ENCODE measurements at places on chromosomes 2 and 18. TPM values are rescaled to one million over a fixed set of nuclear protein-coding genes. Genes with fewer than 3 reads are reported as not detected.

- no peak for DNase-seq
- H3K27me3 ChIP-seq, result no peaks in the 10 kb centered on the region
- no peaks in the 10 kb centered on the region for H3K36me3 ChIP-seq
- H3K4me3 ChIP-seq, result no peak overlapping the region
These were observed 563.8 kb upstream of the NETO1 start for GRCh38 chr18:73431620-73432019.

The RIT2 gene
- total RNA-seq, result not detected

DNA sequence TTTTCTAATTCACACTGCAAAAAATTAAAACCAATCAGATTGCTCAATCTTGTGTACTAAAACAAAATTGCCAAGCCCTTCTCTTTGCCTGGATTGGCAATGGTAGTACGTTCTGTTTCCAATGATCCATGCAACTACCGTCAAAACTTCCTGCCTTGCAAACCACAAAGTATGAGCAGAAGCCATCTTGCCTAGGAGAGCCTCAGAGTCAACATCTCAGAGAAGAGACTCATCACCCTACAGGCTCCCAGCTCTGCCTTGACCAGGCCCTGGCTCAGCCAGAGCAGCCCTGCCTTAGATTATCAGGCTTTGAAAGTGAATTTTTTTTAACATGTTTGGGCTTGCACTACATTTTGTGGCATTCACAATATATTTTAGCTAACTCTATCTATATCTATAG lies 574.1 kb downstream of the SATB2 start:
- H3K4me1 ChIP-seq, result no peaks in the 10 kb centered on the region
- H3K27ac ChIP-seq, result no peak overlapping the region
- H3K27me3 ChIP-seq, result no peaks in the 10 kb centered on the region

The SCN7A gene
- total RNA-seq, result 15.0 TPM

DNA sequence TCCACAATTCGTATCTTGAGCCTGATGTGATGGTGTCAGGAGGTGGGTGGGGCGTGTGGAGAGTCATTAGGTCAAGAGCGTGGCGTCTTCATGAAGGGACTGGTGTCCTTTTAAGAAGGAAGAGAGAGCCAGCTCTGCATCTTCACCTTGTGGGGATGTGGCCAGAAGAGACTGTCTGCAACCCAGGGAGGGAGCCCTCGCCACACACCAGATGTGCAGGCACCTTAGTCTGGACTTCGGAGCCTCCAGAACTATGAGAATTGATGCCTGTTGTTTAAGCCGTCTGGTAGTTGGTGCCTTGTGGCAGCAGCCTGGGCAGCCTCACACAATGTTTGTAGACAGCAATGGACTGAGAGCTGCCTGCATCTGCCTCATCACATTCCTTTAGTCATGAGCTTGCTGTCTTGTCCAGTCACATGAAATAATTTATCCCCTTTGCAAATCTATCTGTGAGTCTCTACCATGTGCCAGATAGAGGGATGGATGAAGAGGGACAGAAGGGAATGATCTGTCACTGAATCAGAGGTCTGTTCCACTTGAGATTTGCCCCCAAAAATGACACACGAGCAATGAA lies 61.0 kb downstream of the MYT1L start:
- no peaks in the 10 kb centered on the region for H3K36me3 ChIP-seq
- H3K27me3 ChIP-seq, result no peaks in the 10 kb centered on the region
- H3K4me1 ChIP-seq, result peaks cover 15% of the 10 kb centered on the region
- H3K4me3 ChIP-seq, result no peak overlapping the region
- H3K27ac ChIP-seq, result no peak overlapping the region
- DNase-seq, result no peak

DNA sequence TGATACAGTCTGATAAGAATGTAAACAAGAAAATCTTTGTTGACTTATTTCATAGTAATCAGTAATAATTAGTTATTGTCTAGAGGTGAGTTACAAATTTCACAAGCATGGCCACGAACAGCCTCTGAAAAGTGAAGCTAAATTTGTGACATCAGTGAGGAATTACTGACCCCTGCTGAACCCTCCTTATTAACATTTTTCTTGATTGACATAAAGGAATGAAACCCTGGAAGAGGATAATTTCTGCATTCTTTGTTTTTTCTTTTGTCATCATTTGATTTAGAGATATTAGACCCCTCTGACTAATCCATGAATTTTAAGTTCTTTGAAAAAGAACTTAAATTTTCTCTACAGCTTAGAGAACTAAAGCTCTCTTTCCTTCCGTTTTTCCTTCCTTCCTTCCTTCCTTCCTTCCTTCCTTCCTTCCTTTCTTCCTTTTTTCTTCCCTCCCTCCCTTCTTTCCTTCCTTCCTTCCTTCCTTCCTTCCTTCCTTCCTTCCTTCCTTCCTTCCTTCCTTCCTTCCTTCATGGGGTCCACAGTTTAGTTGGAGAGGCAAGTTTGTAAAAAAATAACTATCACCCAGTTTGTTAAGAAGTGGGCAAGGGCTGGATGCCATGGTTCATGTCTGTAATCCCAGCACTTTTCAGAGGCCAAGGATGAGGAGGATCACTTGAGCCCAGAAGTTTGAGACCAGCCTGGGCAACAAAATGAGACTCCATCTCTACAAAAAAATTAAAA lies 387.0 kb downstream of the MTX2 start:
- no peak for DNase-seq
- H3K27me3 ChIP-seq, result no peaks in the 10 kb centered on the region
- H3K4me3 ChIP-seq, result no peak overlapping the region

GRCh38 chr2:165268754-165269153 lies 29.5 kb downstream of the SCN2A start:
- no peaks in the 10 kb centered on the region for H3K27me3 ChIP-seq
- no peaks in the 10 kb centered on the region for H3K36me3 ChIP-seq
- H3K27ac ChIP-seq, result no peak overlapping the region
- no peaks in the 10 kb centered on the region for H3K4me1 ChIP-seq
- no peak for DNase-seq
- no peak overlapping the region for H3K4me3 ChIP-seq

- H3K27ac ChIP-seq, result no peak overlapping the region
- no peaks in the 10 kb centered on the region for H3K36me3 ChIP-seq
- H3K4me1 ChIP-seq, result no peaks in the 10 kb centered on the region
- H3K27me3 ChIP-seq, result no peaks in the 10 kb centered on the region
These were observed 38.7 kb upstream of the ANXA4 start for GRCh38 chr2:69703189-69703588.

The SLC14A1 gene
- 3.4 TPM for total RNA-seq

The FEV gene
- not detected for total RNA-seq

The KCNE4 gene
- total RNA-seq, result 4.9 TPM

DNA sequence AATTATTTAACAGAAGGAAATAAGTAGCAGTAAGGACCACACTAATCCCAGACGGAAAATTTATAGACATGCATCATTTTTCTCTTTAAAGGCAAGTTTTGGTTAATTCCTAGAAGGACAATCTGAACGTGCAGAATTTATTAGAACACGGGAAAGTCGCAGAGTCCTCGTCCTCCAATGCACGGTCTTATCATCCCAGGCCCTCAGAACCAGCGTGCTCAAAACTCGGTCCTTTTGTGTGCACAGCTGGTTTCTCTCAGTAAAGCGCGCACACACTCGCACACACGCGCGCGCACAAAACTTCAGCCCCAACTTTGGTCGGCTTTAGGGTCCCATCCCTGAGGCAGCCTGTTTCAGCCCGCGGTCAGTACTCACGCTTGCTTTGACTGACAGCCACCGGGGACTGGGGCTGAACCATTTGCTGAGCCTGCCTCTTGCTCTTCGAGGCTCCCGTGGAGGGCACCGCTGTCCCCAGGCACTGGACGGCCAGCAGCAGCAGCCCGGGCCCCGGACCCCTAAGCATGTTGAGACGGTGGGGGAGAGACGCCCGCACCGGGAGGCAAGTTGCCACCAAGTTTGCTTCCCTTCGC lies 493 bp downstream of the FN1 start:
- H3K4me1 ChIP-seq, result peaks cover 37% of the 10 kb centered on the region
- H3K36me3 ChIP-seq, result no peaks in the 10 kb centered on the region
- peak overlapping the region; percentile 76 for H3K4me3 ChIP-seq

DNA sequence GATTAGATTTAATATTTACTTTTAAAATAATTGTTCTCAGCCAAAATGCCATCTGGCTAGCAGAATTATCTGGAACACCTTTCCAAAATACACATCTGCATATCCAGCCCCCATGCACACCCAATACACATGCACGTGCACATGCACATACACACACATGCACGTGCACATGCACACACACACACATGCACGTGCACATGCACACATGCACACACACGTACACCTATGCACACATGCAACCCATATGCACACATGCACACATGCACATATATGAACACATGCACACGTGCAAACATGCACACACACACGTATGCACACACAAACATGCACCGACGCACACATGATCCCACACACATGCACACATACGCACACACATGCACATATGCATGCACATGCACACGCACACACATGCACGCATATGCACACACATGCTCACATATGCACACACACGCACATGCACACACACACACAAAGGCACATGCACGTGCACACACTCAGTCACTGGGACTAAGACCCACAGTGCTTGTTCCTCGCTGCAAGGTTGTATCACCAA lies 53.5 kb downstream of the COPS8 start:
- H3K27me3 ChIP-seq, result no peaks in the 10 kb centered on the region
- H3K36me3 ChIP-seq, result no peaks in the 10 kb centered on the region
- H3K4me3 ChIP-seq, result no peak overlapping the region
- H3K27ac ChIP-seq, result peak overlapping the region; percentile 77
- peak; percentile 76 for DNase-seq

DNA sequence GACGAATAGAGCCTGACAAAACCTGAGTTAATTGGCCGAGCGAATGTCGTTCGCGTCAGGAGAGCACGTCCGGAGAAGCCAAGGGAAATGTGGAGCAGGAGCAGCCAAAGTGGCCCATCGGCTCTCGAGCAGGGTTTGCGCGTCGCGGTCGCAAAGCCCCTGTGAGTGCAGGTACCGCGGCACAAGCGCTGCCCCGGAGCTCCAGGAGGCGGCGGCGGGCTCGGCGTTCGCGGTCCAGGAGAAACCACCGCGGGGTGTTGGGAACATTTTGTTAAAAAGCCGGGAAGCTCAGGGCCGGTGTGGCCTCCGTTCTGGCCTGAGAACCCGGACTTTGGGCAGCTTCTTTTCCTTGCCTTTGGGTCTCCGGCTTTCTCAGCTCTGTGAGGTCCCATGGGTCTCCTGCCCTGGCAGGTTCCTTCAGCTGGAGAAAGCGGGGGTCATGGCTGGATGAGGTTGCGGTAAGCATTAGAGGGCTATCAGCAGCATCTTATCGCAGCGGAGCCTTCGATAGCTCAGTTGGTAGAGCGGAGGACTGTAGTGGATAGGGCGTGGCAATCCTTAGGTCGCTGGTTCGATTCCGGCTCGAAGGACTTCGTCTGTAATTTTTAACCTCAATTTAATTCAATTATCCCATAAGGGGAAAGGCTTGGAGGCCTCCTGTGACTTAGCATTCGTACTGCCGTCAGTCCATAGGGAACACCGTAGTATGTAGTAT lies 1.0 kb upstream of the AGBL5 start:
- H3K27ac ChIP-seq, result peak overlapping the region; percentile 95
- H3K4me1 ChIP-seq, result peaks cover 22% of the 10 kb centered on the region
- H3K4me3 ChIP-seq, result peak overlapping the region; percentile 71
- DNase-seq, result peak; percentile 98
- H3K27me3 ChIP-seq, result no peaks in the 10 kb centered on the region

DNA sequence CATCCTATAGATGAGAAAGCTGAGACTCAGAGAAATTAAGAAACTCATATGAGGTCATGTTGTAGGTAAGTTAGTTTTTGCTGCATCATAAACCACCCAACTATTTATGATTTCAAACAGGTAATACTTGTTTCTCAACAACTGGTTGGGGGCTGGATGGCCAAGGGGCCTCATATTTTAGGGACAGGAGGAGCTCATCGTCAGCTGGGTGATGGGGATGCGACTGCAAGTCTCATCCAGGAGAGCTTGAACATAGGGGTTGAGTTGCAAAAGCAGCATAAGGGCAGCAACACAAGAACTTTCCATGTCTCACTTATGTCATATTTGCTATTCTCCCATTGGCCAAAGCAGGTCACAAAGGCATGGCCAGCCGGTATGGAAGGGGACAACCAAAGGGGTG lies 3.6 kb upstream of the RNU2-63P start:
- no peaks in the 10 kb centered on the region for H3K36me3 ChIP-seq
- H3K4me3 ChIP-seq, result no peak overlapping the region
- H3K4me1 ChIP-seq, result peaks cover 7% of the 10 kb centered on the region
- no peaks in the 10 kb centered on the region for H3K27me3 ChIP-seq
- H3K27ac ChIP-seq, result no peak overlapping the region

The DHRS9 gene
- total RNA-seq, result not detected

DNA sequence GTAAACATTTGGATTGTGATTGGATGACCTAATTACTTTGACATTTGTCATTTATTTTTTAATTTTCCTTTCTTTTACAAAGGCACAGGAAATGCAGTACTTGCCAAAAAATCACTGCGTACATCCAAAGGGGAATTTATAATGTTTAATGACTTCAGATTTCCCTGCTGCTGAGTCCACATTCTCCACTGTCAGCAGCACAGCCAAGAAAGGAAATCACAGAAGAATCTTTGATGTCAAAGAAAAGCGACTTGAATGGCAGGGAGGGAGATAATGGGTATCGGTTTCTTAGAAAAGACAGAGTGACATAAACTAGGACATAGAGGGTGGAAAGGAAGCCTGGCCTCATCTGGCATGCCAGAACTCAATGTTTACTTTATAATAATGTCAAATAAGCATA lies 41.4 kb upstream of the COPS8 start:
- no peak for DNase-seq
- H3K27me3 ChIP-seq, result no peaks in the 10 kb centered on the region
- no peak overlapping the region for H3K4me3 ChIP-seq
- no peaks in the 10 kb centered on the region for H3K36me3 ChIP-seq

The ANKRD12 gene
- total RNA-seq, result 53.5 TPM

DNA sequence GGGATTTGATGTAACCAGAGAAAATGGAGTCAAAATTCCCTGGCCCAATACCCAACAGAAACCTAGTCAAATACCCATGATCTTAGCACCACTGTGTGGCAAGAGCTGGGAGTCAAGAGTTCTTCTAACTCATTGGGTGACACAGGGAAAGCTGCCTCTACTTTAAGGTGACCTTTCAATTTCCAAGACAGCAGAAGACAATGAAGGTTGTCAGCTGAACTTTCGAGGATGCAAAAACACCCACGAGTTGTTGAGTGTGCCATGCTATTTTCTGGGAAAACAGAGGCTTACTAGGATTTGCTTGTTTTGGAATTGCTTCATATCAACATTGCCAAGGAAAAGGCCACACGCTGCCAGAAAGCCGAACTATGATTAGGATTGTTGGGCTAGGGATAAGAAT lies 61.6 kb upstream of the CYRIA start:
- no peak overlapping the region for H3K4me3 ChIP-seq
- no peaks in the 10 kb centered on the region for H3K27me3 ChIP-seq
- H3K4me1 ChIP-seq, result no peaks in the 10 kb centered on the region
- no peaks in the 10 kb centered on the region for H3K36me3 ChIP-seq

Measured in vagina (tissue), 2 donors.